Activated gamma-delta T cell treated with anti-CD3 and anti-CD28 coated beads, Interleukin-2, amount 50 U/mL, for 16 hours (primary cell): ENCODE measurements at places on chromosomes 5 and 9.

DNA sequence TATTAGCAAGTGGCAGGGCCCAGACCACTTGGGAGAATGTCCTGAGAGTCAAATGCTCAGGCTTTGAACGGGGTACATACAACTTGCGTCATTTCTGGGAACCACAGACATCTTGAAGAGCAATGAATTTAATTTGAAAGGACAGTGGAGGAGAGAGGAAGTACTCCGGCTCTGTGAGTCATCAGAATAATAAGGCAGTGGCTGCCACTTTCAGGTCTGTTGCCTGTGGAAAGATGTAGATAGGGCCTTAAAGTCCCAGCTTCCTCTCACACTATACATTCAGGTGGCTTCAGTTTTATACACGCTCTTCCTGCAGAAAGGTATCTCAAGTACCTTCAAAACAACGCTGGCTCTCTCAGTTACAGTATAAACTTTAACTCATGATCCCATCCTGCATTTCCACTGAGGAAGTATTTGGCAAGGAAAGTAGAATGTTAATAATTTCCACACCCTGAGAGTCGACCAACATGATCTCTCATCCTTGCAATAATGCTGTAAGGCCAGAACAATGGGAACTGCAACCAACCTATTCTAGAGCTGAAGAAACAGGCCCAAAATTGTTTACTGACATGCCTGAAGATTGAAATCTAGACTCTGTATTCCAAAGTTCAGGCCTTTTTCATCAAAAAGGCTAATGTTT is 6.8 kb upstream of the PRUNE2 start:
- no peak for DNase-seq

GRCh38 chr9:87683751-87684626 is 41.9 kb upstream of the CTSL start:
- no peak for DNase-seq

- no peak for DNase-seq
These were observed 2.4 kb upstream of the GLT6D1 start for GRCh38 chr9:135641745-135642144.

DNA sequence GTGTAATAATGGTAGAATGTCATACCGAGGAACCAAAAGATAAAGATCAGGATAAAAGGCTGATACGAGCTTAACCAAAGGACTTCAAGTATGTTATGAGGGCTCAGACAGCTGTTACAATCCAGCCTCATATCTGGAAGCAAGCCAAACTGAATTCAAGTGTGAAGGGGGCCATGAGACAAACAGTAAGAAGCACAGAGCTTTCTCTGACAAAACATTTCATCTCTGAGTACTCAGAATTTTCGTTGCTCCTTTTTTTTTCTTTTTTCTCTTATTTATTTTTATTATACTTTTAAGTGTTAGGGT is 52.9 kb upstream of the CD180 start:
- no peak for DNase-seq

GRCh38 chr9:33241298-33241697 is 1.3 kb downstream of the SPINK4 start:
- no peak for DNase-seq

- no peak for DNase-seq
These were observed 32.9 kb upstream of the AOPEP start for GRCh38 chr9:94693485-94694204.

DNA sequence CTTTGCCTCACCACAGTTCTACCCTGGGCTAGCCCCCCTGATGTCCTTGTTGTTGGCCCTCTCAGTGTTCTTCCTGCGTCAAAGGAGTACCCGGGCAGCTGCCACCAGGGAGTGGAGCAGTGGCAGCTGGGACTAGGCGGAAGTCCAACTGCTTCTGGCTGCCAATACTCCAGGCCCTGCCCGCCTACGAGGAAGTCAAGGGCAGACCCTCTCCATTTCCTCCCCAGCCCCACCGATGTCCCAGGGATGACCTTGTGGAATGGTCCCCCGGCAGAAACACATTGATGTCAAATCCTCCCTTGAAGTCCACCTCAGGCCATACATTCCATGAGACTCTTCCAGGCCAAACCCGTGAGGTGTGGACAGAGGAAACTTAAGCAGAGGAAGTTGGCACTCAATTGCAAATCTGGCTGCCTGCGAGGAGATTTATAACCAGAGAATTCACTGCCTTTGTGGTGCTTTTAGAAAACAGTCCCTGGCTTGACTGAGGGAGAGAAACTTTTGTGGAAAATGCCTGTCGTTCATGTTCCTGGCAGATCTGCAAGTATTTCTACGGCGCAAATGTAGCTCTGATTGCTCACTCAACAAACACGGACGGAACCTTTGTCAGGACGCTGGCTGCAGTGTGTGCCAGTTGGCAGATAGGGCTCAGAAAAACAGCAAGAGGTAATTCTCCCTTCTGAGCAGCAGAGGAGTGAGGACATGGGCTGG is 339.7 kb downstream of the RAB3C start:
- DNase-seq, result no peak

DNA sequence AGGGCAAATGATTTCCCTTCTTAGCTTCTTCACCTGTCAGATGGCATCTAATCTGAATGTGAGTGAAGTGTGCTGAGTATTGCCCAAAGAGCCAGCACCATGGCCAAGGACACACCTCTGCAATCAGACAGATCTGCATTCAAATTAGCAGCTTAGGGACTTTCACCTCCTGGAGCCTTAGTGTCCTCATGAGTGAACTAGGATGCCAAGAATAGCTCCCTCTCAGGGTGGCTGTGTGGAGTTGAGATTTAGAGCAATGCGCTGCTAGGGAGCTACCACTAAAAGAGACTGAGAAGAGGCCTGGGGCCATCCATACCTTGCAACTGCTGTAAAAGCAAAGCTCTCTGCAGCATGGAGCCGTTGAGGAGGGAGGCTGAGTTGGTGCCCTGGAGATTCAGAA is 1.4 kb downstream of the CIZ1 start:
- DNase-seq, result no peak

DNA sequence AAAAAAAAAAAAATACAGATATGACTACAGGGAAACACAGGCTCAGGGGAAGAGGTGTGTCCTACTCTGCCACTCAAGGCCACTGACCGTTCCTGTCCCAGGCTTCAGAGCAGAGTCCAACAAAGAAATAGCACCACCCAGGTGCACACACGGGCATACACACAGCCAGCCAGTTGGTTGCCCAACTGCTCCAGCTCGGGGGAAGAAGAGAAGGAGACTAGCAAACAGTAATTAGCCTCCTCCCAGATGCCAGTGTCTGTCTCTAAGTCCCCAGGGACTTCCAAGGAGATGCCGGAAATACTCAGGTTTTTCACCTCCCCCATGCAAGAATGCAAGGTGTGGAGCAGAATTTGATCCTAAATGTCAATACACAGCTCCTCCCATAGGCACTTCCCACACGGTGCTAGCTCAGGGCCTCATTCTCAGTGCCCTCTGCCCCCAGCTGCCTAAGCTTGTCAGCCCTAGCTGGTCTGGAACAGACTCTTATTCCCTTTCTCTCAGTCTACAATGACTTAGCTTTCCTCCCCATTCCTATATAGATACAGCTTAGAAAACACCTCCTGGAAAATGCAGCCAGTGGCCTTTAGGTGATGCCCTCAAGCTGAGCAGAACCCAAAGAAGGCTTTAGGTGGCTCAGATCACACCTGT is 1.7 kb downstream of the MYORG start:
- no peak for DNase-seq

DNA sequence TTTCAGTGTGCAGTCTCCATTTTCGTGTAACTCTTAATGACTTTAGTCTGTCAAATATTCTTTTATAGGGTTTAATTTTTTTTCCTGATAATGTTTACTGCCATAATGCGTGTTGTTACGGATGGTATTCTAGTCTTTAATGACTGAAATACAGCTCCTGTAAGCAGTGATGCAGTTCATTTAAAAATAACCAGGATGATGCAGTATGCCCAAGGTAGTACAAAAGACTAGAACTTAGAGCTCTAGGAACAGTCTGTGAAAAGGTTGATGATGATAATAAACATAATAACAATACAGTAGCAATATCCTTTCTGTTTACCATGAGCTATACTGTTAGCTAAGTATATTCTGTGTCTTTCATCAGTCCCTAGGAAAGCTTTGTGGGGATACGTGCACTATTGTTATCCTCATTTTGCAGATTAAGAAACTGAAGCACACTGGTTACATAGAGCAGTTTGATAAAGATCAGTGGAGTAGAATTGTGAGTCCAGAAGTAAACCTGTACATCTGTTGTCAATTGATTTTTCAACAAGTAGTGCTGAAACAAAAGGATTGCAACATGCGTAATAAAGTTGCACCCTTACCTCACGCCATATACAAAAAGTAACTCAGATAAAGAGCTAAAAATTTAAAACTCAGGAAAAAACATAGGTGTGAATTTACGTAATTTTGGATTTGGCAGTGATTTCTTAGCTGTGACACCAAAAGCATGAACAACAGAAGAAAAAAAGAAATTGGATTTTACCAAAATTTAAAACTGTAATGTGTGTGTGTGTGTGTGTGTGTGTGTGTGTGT is 64.5 kb downstream of the MTREX start:
- no peak for DNase-seq

GRCh38 chr5:59039296-59040023 is 456.6 kb downstream of the RAB3C start:
- peak; percentile 83 for DNase-seq

GRCh38 chr9:132931178-132931735 is 13.2 kb downstream of the TSC1 start:
- no peak for DNase-seq

DNA sequence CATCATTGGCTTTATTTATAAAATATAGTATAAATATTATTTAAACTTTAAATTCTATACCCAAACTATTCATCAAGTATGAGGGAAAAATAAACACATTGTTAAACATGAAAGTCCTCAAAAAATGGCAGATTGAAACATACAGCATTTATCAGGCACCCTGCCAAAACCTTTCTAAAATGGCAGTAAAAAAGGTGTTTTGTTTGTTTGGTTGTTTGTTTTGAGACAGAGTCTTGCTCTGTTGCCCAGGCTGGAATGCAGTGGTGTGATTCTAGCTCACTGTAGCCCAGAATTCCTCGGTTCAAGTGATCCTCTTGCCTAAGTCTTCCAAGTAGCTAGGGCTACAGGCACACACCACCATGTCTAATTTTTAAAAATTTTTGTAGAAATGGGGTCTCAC is 60.1 kb upstream of the ECM2 start:
- DNase-seq, result no peak

DNA sequence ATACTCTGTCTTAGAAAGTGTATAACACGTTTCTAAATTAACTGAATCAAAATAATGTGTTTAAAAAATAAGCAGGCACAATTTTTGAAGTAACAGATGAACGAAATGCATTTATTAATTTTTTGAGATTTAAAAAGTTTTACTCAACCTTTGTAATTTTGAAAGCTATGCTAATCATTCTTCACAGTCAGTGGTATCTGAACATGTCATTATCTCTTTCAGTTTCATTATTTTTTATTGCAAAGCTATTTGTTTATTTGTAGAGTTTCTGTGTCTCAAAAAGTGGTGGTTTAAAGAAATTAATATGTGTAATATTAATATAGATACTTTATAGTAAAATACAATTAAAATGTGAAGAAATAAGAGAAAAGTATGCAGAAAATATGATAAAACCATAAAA is 11.2 kb downstream of the CHSY3 start:
- DNase-seq, result no peak

- no peak for DNase-seq
These were observed 55.6 kb upstream of the TNFSF8 start for GRCh38 chr9:114985959-114986501.

GRCh38 chr9:34964458-34964857 is 6.4 kb downstream of the PHF24 start:
- no peak for DNase-seq

- DNase-seq, result no peak
These were observed 28.7 kb downstream of the TLE4 start for GRCh38 chr9:79600466-79600865.

DNA sequence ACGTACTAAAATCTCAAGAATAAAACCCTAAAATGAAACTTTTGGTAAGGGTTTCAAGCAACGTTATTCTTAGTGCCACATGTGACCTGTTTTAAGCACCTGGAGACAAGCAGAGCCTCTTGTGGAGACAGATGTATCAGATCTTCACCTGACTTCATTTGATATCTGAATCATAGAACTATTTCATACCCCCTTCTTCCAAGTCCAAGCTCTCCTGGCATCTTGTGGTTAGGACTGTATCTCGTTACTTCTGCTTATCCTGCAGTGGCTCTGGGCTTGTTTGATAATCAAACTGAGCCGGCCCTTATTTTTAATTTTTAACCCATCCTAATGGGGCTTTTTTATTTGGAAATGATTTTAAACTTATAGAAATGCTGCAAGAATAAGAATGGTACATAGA is 11.1 kb upstream of the FSD1L start:
- DNase-seq, result no peak

- no peak for DNase-seq
These were observed 3.1 kb downstream of the RNF38 start for GRCh38 chr9:36396985-36397384.

DNA sequence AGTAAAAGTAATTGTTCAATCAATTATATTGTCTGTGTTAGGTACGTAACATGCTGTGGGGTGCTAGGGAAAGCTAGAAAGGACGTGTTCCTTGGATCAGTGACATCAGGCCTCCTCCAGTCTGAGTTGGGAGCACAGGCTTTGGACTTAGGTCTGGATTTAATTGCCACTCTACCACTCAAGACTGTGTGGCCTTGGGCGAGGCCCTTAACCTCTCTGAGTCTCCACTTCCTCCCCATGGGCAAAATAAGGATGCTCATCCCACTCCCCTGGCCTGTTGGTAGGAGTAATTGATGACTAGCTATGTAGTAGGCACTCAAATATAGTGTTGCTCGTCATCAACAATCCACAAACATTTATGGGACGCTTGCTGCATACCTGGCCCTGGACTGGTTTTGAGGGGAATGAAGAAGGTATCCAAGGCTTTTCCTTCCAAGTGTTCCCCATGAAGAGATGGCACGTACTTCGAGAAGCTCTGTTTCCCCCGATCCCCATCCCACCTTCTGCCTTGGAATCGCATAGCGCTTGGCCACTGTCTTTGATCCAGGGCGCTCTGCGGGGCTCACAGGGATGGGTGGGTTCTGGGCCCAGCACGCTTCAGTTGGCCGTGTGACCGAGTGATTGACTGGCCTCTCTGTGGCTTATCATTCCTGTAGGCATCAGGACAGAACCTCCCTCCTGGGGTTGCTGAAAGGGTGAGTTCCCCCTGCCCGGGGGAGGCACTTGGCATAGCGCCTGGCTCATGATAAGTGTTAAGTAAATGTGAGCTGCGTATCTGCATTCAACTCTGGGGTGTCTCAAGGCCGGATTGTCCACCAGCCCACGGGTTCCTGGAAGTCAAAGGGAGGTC is 8.1 kb downstream of the FGF18 start:
- DNase-seq, result no peak

GRCh38 chr9:90189306-90189705 is 453.3 kb downstream of the DIRAS2 start:
- DNase-seq, result no peak

DNA sequence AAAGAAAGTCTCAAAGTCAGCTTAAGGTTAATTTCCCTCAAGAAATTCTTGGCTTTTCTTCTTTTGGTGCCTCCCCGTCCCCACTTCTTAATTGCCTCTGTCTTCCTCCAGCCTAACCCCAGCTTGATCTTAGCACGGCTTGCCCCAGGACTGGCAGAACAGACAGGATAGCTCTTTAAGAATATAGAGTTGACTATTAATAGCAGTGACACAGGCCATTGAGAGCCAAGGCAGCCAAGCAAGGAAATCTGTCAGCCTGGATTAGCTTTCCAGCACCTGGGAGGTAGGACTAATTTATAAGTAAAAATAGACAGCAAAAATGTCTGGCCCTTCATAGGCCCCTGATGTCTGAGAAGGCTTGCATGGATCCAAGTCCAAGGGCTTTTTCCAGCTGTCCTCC is 384.6 kb upstream of the SLC30A5 start:
- DNase-seq, result no peak

- no peak for DNase-seq
These were observed 166.8 kb downstream of the MUSK start for GRCh38 chr9:110835404-110835803.

GRCh38 chr5:14341571-14342230 is 198.6 kb downstream of the TRIO start:
- no peak for DNase-seq
